ENCODE measurements at places on chromosomes 7 and 10.

GRCh38 chr10:6721480-6721879 is 141.4 kb upstream of the PRKCQ start:
- DNase-seq = peak; percentile 97

- DNase-seq = no peak
Measured at GRCh38 chr10:62763155-62763554, 41.4 kb upstream of the ADO start.

DNA sequence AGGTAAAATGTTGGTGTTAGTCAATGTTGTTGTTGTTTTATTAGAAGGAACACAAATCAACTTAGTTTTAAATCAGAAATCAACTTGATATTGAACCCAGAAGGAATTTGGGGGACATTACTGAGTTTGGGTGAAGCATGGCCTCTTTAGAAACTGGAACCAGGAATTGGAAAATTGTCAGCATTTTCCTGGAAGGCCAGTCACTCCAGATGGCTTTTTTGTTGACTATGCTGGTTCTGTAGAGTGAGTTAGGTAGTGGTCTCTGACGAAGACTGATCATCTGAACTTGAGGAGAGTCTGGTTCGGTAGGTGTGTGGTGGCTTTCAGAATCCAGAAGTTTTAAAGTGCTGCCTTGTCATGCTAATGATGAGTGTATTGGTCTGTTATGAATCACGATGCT is 111.5 kb downstream of the BMPER start:
- DNase-seq = no peak

GRCh38 chr10:89471110-89471809 is 56.9 kb downstream of the IFIT5 start:
- DNase-seq = no peak

Data from fibroblast of skin of abdomen (primary cell).